ENCODE measurements at places on chromosomes 3 and 15.

DNA sequence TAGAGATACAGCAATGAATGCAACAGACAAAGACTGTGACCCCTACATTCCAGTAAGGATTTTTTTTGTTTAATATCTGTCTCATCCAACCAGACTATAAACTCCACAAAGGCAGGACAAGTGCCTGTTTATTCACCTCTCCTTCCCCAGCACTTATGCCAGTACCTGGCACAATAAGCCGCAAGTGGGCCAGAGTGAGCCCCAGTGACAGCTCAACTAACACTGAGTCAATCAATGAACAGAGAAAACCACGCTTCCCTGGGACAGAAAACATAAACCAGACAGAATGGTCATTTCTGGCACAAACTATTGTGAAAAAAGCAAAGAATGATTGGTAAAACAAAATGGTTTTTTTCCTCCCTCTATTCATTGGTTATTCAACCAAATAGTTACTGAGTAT lies 52.2 kb downstream of the RYK start:
- no peak for DNase-seq

GRCh38 chr3:125220727-125221429 lies 8.3 kb upstream of the SLC12A8 start:
- no peak for DNase-seq

DNA sequence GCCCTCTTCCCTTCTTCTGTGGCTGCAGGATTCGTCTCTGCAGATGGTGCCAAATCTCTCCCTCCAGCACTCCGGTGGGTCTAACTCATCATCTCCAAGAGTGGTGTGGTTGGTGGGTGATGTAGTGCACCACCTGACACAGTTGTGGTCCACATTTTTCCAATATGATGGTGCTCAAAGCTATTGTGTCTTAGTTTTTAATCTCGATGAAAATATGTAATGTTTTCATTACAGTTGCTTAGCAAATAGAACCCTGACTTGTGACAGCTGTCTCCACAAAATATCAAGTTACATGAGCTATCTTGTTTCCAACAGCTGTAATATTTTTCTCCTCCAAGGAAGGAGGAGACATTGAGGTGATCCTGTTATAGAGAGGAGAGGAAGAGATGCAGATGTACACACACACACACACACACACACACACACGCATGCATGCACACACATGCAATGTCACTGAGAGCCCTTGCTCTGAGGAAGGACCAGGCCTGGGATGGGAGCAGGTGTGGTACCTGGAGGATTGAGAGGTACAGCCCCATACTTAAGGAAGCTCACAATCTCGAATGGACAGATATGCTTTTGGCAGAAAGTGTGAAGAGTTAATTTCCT lies 15.7 kb upstream of the ESYT3 start:
- peak; percentile 5 for DNase-seq

- no peak for DNase-seq
Observed at GRCh38 chr15:34078900-34079299, 22.8 kb downstream of the EMC7 start.

GRCh38 chr15:85730001-85730820 lies 64.5 kb downstream of the KLHL25 start:
- peak; percentile 70 for DNase-seq

DNA sequence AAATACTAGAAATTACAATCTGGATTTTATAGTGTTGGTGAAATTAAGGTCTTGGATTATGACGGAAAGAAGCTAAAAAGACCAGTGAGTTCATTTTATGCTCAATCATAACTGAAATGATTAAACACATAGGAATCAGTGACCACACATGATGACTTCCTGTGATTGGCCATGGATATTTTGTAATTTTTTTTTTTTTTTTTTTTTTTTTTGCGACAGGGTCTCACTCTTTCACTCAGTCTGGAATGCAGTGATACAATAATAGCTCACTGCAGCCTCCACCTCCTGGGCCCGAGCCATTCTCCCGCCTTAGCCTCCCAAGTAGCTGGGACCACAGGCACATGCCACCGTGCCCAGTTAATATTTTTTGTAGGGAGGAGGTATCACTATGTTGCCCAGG lies 47.4 kb downstream of the PAQR5 start:
- no peak for DNase-seq

- DNase-seq, result no peak
Observed at GRCh38 chr3:75325716-75326115, 338.4 kb upstream of the FRG2C start.

GRCh38 chr3:95352471-95352870 lies 1289.6 kb downstream of the NSUN3 start:
- no peak for DNase-seq

- DNase-seq, result no peak
Observed at GRCh38 chr3:88061746-88062145, 2.7 kb downstream of the ZNF654 start.

DNA sequence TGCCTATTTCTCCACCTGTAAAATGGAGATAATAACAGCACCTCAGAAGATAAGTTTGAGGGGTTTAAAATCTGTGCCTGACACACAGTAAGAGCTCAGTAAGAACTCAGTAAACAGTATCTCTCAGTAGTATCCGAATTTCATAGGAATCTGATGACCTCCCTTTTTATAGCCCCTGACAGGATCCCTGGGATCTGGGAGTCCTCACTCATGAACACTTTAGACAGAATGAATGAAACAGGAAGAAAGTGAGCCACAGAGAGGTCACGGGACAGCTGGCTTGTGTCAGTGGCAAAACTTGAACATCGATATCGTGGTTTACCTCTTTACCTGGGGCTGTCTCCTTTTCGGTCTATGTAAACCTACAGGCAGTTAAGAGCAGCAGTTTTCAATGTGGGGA lies 51.2 kb downstream of the LRTM1 start:
- DNase-seq, result no peak

- DNase-seq, result no peak
Observed at GRCh38 chr3:126679831-126680666, 24.0 kb upstream of the CHCHD6 start.

DNA sequence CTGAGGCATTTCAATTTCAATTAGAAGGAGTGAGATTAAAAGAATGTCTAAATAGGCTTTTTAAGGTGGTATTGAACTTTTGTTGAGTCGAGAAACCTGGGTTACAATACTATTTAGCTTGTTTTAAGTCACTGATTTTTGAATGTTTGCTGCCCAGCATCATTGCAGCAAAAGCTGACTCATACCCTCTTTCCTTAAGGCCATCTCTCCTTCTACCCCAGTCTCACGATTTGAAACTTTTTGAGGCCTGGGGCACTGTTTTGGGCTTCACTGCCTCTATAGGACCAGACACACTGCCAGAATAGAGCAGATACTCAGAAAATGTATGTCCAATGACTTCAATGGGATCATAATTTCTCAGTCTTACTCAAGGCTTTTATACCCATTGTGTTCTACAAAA lies 319.6 kb upstream of the TGFBR2 start:
- no peak for DNase-seq

GRCh38 chr15:93146196-93146595 lies 57.2 kb upstream of the RGMA start:
- DNase-seq, result no peak

DNA sequence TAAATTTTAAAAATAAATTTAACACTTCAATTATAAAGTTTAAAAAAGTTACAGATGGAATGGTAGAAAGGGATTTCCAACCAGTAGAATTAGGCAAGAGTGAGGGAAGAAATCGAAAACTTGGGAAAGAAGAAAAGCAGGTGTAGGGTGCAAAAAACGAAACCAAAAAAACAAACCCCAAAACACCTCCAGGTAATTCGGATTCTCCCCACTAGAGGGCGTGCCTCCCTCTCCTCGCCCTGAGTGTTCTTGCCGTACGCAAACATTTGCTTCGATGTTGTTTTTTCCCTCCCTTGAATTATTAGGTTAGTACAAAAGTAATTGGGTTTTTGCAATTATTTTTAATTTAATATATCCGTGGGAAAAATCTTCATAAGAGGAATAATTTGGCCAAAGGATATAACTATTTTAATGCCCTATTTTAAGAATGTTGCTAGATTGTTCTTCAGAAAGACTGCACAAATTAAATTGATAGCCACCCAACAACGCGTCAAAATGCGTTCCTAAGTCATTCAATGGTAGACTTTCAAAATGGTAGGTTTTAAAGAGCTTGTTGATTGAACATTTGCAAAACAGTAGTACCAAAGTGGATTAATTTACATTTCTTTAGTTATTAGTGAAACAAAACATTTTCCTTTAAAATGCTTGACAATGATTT lies 63.7 kb downstream of the SLC30A4 start:
- peak; percentile 35 for DNase-seq

DNA sequence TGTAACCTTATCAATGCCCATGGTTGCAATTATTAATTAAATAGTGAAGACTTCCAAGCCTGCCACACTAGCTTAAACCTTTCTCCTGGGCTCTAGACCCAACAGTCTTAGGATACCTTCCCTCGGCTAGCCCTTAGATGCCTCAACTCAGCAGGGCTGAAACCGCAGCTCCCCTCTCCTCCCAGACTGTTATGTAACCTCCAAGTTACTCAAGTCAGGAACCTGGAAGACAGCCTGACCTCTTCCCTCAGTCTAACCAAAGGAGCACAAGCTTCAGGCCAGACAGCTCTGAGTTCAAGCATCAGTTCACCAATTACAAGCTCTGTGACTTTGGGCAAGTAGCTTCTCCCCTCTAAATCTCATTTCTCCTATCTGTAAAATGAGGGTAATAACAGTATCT lies 70.5 kb upstream of the HACD2 start:
- DNase-seq, result no peak

DNA sequence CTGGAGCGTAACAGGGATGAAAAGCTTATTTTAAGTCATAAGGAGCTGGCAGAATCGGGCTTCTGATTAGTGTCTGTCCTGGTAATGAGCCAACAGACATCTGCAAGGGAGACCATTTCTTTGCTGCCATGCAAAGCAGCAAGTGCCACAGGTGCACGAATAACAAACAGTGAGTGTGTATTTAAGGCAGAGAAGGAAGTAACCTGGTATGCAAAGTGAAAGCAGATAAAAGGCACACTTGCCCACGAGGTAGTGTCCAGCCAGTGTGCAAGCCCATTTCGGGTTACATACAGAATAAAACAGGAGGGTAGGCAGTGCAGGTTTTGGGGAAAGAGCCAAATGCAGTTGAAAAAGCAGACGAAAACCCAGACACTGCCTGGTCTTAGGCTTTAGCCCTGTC lies 1153.7 kb downstream of the SI start:
- DNase-seq, result no peak
